ENCODE measurements at places on chromosomes 11 and 22. TPM values are rescaled to one million over a fixed set of nuclear protein-coding genes. Genes with fewer than 3 reads are reported as not detected.
A peak's percentile ranks its signal among the peaks of the same experiment; 100 is the strongest.

Gene PRR5L
- total RNA-seq, result 2.6 TPM

Gene KRTAP5-1
- total RNA-seq, result not detected

Gene OR8G1
- total RNA-seq, result not detected

DNA sequence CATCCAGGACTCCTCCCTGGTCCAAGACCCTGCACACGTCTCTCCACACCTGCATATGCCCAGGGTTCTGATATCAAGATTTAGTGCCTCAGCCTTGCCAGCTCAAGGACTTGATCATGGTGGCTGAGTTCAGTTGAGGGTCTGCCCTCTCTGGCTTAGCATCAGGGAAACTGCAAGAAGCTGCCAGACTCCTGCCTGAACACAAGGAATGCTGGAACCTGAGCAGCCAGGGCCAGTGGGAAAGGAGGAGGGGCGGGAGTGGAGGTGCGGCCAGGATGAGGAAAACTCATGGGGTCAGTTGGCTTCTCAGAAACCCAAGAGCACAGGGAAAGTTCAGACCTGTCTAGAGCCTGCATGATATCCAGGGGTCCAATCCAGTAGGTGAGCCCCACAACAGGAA, 546.1 kb downstream of the BUD13 start:
- no peaks in the 10 kb centered on the region for H3K36me3 ChIP-seq
- H3K27ac ChIP-seq, result no peak overlapping the region
- DNase-seq, result no peak

DNA sequence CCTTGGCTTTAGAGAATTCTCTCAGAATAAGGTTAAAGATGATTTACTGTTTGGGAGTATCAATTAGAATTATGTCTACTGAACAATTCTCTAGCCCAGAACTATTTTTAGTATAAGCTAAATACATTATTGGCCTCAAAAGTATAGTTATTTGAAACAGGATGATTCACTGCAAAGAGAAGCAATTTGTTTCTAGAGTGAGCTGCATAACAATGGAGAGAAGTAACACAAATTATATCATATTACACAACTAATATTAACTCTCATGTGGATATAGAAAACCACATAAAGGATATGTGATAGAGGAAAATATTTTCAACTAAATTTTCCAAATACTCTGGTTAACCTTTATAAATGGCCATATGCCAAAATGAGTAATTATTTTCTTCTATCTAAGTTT, 24.9 kb downstream of the PGM2L1 start:
- no peak overlapping the region for H3K4me3 ChIP-seq
- no peak overlapping the region for H3K27ac ChIP-seq
- no peaks in the 10 kb centered on the region for H3K36me3 ChIP-seq
- no peaks in the 10 kb centered on the region for H3K27me3 ChIP-seq

DNA sequence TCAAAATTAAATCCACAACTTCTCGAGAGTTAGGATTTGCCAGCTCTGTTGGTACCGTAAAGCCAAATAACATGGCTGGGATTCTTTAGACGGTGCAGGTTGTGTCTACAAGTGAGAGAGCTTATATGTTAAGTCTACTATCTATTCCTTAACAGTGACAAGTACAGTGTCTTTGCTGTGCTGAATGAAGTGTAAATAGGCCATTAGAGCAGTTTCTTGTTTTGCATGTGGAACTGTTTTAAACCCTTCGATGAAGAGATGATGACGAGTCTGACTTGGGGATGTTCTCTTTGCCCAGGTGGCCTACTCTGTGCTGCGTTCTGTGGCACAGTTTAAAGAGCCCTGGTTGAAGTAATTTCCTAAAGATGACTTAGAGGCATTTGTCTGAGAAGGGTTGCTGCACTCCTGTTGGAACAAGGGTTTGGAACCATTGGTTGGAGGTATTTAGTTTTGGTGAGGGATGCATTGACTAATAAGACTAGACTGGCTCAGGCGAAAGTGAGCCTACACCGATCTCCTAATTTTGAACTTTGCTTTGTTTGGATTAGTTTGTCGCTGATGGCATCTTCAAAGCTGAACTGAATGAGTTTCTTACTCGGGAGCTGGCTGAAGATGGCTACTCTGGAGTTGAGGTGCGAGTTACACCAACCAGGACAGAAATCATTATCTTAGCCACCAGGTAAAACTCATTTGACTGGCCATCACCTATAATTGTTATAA, 988 bp downstream of the RPS3 start:
- H3K27me3 ChIP-seq, result no peaks in the 10 kb centered on the region
- no peak for DNase-seq
- peak overlapping the region; percentile 70 for H3K4me3 ChIP-seq

DNA sequence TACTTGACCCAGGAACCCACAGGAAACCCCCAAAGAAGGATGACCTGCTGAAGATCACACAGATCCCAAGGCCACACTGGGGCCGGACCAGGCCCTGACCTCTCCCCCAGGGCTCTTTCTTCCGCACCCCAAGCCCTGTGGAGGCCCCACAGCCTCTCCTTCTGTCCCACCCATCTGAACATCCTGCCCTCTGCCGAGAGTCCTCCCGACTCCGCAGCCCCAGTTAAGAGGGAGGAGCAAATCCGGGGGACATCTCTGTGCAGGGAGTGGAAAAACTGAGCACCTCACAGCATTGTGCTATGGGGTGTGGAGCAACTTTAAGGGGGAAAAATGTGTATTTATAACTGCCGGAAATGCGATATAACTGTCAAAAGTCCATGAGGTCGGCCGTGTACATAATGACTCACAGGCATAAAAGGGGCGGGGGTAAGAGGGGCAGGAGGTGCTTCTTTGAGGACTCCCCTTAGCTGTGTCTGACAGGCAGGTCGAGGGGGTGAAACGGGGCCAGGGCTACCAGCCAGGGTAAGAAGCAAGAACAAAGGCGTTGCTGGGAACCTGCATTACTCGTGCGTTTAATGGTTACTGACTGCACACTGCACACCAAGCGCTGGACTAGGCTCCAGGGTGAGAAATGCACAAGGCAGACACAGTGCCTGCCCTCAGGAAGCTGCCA, 57.2 kb downstream of the WNT11 start:
- no peak overlapping the region for H3K27ac ChIP-seq
- H3K27me3 ChIP-seq, result no peaks in the 10 kb centered on the region
- DNase-seq, result no peak
- H3K36me3 ChIP-seq, result no peaks in the 10 kb centered on the region

DNA sequence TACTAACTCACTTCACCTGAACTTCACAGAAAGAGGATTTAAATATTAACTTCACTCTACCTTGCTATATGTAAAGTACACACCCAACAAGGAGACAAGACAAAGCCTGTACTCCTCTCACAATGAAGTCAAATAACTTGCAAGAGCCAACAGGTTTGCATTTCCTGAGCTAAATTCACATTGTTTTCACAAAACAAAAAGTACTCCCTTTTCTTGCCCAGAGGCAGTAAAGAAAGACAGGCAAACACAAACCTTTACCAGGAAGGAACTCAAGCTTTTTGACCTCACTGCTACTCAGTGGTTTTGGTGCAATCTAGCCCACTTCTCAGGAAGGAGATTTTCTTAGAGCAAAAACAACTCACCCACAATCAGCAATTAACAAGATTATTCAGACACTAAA, 15.7 kb downstream of the USP28 start:
- no peaks in the 10 kb centered on the region for H3K36me3 ChIP-seq
- H3K27ac ChIP-seq, result peak overlapping the region; percentile 63
- H3K4me3 ChIP-seq, result no peak overlapping the region
- H3K27me3 ChIP-seq, result no peaks in the 10 kb centered on the region
- DNase-seq, result no peak
